ENCODE measurements at places on chromosomes 7 and 10.
A peak's percentile ranks its signal among the peaks of the same experiment; 100 is the strongest.

GRCh38 chr10:35089611-35090161, 455 bp downstream of the CUL2 start:
- peak; percentile 25 for DNase-seq

DNA sequence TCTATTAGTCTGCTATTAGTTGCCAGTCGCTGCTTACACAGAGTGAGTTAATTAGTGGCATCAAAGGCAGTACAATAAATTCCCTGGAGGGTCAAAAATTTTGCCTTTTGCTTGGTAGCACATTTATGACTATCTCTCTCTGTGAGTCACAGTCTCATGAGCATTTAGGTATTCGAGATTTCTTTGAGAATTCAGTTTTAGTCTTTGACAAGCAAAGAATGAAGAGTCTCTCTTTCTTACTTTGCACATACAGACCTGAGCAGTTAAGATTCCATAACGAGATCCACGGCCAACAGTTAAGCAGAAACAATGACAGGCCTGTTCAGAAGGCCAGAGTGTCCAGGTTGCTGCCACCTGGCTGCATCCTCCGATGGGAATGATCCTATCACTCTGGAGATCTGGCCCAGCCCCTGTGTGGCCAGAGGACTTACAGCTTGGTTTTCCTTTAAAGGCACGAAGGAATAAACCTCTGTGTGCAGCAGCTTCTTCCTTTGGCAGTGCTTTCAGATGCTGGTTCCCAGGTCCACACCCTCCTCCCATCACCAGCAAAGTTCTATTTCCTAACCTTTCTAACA, 80.6 kb downstream of the GLI3 start:
- peak; percentile 40 for DNase-seq

GRCh38 chr7:24378871-24379616, 95.1 kb downstream of the NPY start:
- no peak for DNase-seq

DNA sequence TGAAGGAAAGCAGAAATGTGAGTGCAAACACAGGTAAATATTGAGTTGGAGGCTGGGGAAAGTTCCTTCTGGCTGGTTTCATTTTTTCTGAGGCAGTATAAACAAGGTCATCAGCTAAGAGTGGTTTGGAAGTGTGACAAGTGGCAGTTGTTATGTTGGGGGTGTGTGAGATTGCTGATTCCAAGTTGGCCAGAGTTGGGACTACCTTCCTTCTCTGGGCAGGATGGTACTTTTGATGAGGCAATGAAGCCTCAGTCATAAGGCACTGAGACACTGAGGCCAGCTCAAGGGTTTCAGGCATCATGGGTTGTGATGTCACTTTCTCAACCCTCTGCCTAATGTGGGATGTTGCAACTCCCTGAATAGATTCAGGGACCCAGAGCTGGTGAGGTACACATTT, 8.2 kb upstream of the PTTG1IP2 start:
- DNase-seq = peak; percentile 8

- peak; percentile 74 for DNase-seq
These were observed 829.0 kb downstream of the TNS3 start for GRCh38 chr7:46752881-46753366.

GRCh38 chr7:94396596-94396995, 1.9 kb downstream of the COL1A2 start:
- no peak for DNase-seq

- no peak for DNase-seq
These were observed 80.1 kb downstream of the CABCOCO1 start for GRCh38 chr10:61742812-61743211.

DNA sequence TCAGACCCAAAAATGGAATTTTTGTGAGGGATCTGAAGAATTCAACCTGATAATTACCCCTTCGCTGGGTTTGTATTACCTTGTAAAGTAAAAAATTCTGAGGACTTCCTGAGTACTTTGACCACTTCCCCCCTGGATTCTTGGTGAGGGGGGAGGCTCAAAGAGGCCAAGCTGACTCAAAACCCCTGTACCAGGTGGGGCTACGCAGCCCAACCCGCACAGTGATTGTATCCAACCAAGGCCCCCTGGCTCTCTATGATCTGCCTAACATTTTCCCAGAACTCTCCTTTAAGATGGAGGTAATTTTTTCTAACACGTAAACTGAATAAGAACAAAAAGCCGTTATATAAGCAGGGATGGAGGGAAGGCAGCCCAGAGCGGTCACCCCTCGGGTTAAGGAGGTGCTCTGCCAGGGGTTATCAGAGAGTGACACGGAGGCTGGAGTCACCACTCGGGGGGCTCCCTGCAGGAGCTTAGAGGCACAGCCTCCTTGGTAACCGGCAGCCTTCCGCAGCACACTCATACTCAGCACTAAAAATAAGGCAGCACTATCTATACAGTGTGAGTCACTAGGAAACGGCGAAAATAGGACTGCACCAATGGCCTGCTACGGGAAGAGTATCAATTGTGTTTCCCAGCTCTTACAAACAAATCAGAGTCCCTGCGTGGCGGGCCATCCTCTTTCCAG, 255.4 kb downstream of the ELMO1 start:
- DNase-seq = no peak

DNA sequence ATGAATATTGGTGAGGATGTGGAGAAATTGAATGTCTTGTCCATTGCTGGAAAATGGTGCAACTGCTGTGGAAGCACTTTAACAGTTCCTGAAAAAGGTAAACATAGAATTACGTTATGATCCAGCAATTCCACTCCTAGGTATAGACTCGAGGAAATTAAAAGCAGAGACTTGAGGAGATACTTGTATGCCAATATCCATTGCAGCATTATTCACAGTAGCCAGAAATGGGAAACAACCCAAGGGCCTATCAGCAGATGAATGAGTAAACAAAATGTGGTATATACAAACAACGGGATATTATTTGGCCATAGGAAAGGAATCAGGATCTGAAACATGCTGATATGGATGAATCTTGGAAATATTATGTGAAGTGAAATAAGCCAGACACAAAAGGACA, 32.5 kb upstream of the MTURN start:
- DNase-seq = no peak

DNA sequence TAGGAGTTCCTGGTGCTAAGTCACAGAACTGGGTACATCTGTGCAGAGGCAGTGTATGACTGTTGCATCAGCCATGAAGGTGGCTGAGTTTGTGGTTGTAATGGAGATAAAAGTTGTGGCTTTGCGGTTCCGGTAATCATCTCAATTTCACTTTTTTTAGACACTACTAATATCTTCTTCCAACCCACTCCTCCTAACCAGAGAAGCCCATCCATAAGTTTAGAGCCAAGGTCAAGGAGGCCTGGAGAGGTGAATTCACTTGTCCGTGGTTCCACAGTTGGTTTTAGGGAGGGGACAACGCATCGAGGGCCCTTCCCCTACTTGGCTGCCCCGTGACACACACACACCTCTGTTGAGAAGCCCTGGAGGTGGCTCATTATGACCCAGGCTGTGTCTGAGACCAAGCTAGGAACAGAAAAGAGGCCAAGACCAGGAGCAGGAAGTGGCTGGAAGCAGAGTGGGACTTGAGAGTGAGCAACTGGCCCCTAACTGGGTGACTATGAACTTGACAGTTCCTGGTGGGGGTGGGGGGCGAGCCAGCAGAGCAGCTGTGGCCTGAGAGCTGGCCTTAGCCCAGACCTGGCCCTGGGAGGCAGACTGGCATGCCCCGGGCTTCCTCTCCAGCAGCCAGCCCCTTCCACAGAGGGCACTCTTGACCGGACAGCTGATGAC, 66.8 kb upstream of the COL13A1 start:
- no peak for DNase-seq

DNA sequence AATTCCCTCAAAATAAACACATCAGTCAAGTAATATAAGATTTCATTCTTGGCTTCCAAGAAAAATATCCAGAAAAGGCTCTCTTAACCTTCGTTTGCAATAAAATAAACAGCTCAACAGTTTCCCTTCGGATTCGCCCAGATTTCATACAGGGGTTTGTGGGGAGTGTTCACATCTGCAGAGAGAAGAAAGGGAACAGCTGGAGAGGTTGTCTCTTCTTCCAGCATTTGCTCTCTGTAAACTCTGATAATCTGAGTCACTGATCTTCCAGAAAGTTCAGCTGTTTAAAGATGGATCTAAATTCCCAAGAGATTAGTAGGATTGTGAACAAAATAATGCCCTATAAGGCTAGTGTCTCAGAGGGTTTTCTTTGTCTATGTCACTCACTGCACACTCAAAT, 277.9 kb downstream of the HPSE2 start:
- no peak for DNase-seq

DNA sequence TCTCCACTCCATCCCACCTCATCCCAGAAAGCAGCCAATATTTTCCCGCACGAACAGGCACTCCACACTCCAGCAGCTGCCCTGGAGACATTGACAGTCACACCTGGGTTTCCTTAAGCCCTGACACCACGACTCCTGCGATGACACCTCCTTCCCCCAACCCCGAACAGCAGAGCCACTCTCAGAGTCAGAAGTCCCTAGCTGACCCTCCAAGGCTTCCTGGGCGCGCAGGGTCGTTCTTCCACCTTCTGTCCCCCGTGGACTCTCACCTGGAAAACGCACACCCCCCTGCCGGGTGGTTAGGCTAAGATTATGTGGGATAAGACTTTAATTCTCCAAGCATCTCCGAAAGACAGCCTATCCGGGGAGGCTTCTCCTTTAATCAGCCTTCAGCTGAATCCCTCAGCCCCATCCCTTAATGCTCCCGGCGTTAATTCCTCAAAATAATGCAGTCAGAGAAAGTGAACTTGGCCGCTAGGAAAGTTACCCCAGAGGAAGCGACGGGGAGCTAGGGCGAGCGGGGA, 1.1 kb downstream of the DENND11 start:
- peak; percentile 18 for DNase-seq

GRCh38 chr10:78351809-78352208, 318.1 kb downstream of the RPS24 start:
- no peak for DNase-seq

DNA sequence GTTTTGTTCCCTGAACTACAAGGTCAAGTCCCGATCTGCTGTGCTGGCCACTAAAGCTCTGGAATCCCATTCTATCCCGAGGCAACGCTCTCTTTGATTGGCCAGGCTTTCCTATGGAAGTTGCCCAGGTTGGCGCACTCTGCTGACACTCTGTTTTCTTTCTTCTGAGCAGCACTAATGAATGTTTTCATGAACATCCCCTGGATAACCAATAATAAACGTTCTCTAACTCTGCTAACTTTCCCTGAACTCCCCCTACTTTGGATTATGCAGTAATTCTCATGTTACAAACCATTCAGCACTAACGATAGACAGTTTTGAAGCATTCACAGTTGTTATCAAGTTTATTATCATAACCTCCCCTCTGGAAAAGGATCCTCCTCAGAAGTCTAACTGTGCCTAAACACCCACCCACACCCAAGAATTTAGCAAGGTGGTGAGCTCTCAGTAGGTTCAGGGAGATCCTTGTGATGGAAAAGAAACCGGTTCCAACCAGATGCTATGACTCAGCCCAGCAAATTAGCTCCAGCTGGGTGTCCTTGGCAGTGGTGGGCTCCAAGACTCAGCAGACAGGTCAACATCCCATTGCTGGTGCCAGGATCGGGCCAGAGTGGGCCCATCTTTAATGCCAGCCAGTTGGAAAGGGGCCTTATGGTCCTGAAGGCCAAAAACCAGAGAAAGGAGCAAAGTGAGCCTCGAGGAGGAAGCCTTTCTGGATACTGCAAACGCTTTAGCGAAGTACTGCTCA, 68.4 kb downstream of the CREB3L2 start:
- DNase-seq = peak; percentile 41

- DNase-seq = no peak
These were observed 572.5 kb downstream of the POM121L12 start for GRCh38 chr7:53607961-53608360.

DNA sequence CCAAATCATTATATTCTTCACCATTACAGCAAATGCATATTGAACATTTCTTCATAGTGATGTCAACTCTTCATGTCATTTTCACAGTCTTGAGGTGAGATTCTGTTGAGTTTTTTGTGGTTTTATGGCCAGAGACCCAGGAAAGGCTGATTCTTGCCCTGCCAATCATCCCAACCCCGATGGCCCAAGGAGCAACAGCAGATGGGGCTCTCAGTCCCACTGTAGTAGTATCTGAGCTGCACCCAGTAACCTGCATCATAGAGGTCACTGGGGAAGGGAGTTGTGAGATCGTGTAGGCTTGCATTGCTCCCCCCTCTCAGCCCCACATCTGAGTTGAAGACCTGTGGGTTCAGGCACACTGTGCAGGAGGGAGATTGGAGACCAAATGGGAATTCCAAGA, 26.7 kb downstream of the ZSCAN25 start:
- no peak for DNase-seq

GRCh38 chr7:17342756-17343155, 44.3 kb downstream of the AHR start:
- DNase-seq = no peak

- DNase-seq = no peak
These were observed 724.3 kb downstream of the SUGCT start for GRCh38 chr7:40859076-40859475.

- DNase-seq = no peak
These were observed 188.9 kb downstream of the GRID1 start for GRCh38 chr10:86177537-86178155.

- DNase-seq = peak; percentile 6
These were observed 177.6 kb upstream of the MEOX2 start for GRCh38 chr7:15863951-15864625.

DNA sequence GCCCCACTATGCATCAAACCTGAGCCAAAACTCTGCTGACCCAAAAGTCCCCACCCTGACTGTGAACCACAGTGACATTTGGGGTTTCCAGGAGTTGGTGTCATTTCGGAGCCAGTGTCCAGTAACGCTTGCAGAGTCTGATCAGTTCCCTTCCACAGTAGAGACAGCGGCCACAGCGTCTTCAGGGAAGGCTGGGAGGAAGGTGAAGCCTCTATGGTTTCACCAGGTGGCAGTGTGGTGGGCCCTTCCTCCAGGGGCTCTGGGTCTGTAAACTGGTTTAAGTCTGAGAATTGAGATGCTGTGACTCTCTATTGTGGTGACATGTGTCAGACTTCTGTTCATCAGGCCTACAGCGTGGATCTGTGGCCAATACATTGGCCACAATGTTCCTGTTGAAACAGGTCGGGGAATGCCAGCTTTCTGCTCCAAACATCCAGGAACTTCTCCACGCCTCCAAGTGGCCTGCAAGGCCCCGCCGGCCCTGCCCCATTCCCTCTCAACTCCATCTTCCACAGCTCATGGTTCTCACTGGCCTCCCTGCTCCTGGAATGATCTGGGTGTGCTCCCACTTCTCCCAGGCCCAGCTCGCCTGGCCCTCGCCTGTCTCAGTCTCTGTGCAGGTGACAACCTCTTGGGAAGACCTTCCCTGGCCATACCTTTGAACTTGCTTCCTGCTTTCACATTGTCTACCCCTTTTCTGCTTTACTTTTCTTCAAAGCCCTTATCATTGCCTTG, 124.5 kb upstream of the FAM20C start:
- DNase-seq = no peak

- DNase-seq = no peak
These were observed 127.2 kb downstream of the CELF2 start for GRCh38 chr10:11144626-11145494.

- peak; percentile 90 for DNase-seq
These were observed 8.3 kb downstream of the PI4K2A start for GRCh38 chr10:97648562-97649404.
